Esophagus squamous epithelium (tissue), 5 donors: ENCODE measurements at places on chromosomes 3 and 15. TPM values are rescaled to one million over a fixed set of nuclear protein-coding genes. Genes with fewer than 3 reads are reported as not detected.

EPHB3 gene
- 21.2 TPM for total RNA-seq

DNA sequence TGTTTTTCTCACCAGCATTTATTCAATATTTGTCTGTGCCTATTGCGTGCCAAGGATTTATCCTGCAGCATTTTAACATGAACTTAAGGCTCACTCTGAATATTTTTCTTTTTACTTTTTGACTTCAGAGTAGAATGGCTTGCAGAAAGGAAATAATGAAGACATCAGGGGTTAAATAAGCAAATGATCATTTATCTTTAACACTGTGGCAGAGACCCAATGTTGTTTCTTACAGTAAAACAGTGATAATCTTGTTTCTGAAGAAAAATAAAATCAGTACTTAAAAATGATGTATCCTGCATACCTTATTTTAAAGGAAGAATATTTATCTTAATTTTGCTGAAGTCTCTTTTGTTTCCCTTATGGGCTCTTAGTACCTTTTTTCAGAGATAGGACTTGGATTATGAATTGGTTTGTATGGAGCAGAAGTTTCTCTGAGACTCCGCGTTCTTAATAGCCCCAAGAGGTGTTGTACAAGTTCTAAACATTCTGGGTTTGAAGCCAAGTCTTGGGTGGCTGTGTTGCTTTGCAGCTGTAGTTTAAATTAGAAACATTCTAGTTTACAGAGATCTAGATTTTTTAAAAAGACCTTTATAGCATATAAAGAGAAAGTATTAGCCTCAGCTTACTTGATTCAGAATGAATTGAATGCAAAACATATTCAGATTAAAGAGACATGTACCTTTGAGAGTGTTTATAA, 40.5 kb downstream of the COL6A6 start:
- no peak for DNase-seq

GRCh38 chr3:142976621-142977398, 13.3 kb upstream of the PAQR9 start:
- no peak for DNase-seq

DNA sequence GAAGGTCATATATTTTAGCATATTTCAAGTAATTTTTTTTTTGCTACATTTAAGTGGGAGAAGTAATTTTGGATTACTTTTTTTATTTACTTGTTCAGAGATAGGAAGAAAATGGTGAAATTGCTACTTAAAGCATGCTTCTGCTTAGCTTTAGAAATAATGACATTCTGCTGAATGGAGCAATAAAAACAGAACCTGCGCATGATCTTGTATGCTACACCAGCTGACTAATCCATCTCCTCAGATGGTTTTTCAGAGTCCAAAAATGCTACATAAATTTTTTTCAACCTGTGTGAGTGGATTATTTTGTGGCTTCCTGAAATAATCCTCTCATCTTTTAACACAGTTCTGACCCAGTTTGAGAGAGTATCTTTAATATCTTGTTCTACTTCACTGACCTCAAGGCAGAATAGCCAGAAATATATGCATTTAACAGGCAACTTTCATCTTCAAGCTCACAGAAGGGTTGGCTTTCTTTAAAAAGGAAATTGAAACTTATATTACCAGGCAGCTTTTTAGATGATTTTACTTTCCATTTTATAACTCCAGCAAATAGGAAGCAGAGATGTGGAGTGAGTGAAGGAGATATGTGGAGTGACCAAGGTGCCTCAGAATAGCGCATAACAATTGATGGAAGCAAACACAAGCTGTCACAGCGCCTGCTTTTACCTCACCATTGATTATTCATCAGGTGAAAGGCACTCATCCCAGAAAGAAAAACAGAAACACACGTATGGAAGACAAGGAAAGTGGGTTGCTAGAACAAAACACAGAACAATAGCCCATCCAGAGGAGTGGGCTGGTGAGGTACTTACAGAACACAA, 136.6 kb downstream of the TGFBR2 start:
- no peak for DNase-seq

DNA sequence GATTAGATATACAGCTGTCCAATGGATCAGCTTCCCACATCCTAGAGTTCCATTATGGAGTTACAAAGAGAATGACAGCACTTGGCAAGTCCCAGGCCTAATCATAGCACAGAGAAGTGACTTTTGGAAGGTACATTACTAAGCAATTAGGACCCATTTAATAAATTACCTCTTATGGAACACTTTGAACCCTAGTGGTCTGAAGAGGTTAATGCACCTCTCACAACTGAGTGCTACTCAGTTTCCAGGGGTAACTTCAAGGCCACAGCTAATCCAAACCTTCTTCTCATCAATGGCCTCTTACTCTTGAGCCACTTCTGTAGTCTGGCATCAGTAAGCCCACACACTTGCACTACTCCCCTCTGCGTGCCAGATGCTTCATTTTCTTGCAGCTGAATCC, 34.9 kb upstream of the MEIS2 start:
- no peak for DNase-seq

DNA sequence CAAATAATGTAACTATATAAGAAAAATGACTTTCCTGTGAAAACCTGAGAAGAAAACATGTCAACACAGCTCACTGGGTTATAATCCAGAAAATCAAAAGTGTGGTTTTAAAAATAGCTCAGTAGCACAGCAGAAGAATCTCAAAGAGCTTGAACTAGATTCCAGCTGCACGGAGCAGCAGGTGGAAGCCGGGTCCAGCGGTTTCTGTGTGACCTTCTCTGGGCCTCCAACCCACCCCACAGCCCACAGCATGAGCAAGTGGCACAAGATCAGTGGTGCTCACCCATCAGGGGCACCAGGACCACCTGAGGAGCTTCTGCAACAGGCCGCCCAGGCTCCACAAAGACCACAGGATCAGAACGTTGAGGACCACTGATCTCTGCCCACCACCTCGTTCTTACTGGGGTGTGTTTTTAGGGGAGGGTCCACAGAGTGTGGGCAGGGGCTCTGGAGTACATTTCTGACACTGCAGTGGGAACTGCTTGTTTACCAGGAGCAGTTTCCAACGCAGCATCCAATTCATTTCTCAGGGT, 23.2 kb downstream of the SLC41A3 start:
- no peak for DNase-seq

DNA sequence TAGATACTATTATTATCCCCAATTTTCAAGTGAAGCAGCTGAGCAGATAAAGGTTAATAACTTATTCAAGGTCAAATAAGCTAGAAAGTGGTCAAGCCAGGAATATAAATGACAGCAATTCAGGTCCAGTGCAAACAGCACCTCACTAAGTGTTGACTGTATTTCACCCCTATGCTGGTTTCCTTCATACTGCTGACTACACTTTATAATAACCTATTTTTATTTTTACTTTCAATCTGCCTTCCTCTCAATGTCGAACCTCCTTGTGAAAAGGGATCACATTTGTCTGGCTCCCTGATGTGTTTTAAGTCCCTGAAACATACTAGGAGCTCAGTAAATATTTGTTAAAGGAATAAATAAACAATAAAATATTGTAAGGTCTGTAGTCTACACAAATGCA, 146.1 kb downstream of the NAALADL2 start:
- no peak for DNase-seq

- no peak for DNase-seq
Measured at GRCh38 chr15:48751595-48751994, 59.3 kb downstream of the CEP152 start.
